ENCODE measurements at places on chromosomes 12 and 14.

DNA sequence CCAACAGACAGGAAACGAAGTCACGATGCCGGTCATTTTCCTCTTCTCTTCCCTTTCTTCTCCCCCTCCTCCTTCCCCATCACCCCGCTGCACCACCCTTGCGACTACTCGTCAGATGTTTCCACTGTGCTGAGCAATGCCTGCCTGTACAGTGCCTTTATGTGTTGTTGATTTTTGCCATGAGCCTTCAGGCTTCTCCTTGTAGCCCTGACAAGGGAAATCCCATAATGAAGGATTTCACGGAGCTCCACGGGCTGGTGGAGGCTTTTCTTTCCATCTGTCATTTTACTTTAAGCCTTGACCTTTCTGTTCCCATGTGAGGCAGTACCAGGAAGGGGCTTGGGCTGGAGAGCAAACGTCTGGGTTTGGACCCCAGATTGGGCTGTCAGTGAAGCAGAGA lies 28.7 kb upstream of the CCND2 start:
- DNase-seq: no peak

- no peak for DNase-seq
Observed at GRCh38 chr14:69135133-69135532, 17.8 kb downstream of the DCAF5 start.

DNA sequence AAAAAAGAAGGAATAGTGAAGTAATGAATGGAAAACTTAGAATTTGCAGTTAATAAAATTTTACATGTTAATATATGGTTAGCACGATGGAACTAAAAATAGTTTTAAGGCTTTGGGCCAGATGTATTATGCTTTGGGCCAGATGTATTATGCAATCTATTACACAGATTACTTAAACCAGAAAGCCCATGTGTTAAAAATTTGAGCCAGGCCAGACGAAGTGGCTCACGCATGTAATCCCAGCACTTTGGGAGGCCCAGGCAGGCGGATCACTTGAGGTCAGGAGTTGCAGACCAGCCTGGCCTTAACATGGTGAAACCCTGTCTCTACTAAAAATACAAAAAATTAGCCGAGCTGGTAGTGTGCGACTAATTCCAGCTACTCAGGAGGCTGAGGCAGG lies 17.2 kb downstream of the IFT81 start:
- DNase-seq: no peak

DNA sequence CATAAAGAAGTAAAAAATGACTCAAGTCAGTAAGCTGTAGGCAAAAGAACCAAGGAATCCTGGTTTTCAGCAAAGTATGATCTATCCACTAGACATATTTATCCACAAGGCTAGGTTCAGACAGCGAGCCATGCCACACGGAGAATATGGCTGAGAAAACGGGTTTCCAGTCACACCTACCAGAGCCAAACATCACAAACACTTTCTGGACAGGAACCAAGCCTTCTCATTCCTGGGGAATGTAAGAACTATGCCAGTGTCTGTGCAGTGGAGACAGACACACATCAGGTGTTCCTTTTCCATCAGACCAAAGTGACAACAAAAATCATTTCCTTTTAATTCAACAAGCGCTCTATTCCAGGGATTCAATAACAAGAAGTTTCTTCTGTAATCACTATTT lies 41.1 kb downstream of the AREL1 start:
- no peak for DNase-seq

GRCh38 chr14:88986146-88986841 lies 161.8 kb downstream of the TTC8 start:
- DNase-seq: no peak

GRCh38 chr14:64818151-64818550 lies 61.6 kb downstream of the SPTB start:
- DNase-seq: no peak

GRCh38 chr14:92386637-92387036 lies 63.7 kb downstream of the SLC24A4 start:
- no peak for DNase-seq

GRCh38 chr12:29032446-29032845 lies 116.6 kb upstream of the FAR2 start:
- no peak for DNase-seq

DNA sequence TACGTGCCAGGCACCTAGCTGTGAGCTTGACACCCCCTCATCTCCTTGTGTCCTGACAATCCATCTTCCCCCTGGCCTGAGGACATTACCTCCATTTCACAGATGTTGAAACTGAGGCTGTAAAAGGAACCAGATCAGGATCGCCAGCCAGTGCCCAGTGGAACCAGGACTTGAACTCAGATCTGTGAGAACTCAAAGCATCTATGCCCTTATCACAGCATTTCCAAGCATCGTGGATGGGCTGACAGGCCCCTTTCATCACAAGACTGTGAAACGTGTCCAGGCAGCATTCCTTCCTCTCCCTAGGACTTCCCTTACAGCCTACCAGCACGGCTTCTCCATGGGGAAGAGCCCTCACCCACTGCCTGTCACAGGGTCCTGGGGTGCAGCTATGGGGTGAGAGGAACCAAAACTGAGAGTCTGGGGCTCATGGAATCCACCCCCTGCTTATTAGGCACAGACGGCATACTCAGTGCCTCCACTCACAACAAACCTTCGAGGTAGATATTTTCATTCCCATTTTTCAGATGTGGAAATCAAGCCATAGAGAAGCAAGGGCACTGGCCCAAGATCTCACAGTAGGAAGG lies 26.9 kb downstream of the CMKLR1 start:
- no peak for DNase-seq

DNA sequence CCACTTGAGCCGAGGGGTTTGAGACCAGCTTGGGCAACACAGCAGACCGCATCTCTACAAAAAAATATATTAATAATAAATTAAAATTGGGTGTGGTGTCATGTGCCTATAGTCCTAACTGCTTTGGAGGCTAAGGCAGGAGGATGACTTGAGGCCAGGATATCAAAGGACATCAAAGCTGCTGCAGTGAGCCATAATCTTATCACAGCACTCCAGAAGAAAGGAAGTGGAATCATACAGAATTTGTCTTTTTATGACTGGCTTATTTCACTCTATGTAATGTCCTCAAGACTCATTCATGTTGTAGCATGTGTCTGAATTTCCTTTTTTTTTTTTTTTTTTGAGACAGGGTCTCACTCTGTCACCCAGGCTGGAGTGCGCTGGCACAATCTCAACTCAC lies 43.9 kb upstream of the NUDT4 start:
- no peak for DNase-seq

DNA sequence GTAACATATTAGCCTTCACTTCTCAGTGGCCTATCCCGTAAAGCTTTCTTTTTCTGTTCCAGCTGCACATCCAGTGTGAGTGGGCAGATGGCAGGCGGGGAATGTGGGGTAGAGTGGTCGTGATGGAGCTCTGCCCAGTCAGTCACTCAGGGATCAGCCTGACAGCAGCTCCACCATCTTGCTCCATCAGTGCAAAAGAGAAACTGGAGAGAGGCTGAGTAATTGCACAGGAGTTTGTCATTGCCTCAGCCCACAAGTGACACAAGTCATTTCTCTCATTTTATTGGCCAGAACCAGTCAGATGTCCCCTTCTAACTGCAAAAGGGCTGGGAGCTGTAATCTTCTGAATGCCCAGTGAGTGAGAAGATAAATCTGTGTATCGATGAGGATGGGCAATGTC lies 66.5 kb downstream of the ATP23 start:
- DNase-seq: no peak

DNA sequence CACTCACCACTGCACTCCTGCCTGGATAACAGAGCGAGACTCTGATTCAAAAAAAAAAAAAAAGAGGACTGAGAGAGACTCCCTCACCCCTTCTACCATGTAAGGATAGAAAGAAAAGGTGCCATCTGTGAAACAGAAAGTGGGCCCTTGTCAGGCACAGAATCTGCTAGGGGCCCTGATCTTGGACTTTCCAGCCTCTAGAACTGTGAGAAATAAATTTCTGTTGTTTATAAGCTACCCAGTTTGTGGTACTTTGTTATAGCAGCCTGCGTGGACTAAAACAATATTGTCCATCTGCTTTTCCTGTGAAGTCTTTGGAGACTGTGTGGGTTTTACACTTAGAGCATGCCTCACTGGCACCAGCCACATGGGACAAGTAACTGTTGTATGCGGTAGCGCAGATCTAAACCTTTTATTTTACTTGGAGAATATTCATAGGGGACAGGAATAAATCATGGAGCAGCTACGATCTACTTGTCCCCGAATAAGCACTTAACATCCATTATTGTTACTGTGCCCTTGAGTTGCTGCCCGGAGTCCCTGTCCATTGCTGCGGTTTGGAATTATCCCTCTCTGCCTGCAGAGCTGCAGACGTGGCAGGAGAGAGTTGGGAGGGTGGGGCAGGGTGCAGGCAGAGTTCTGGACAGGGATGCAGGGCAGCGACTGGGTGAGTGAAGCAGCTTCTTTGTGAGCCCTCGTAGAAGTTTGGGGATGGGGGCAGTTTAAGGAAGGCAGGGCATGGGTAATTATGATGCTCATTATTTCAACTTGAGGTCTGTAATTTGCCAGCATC lies 52.4 kb upstream of the STON2 start:
- DNase-seq: no peak
